Hypothalamus (tissue), 51 donors: ENCODE measurements at places on chromosomes 11 and 22.

DNA sequence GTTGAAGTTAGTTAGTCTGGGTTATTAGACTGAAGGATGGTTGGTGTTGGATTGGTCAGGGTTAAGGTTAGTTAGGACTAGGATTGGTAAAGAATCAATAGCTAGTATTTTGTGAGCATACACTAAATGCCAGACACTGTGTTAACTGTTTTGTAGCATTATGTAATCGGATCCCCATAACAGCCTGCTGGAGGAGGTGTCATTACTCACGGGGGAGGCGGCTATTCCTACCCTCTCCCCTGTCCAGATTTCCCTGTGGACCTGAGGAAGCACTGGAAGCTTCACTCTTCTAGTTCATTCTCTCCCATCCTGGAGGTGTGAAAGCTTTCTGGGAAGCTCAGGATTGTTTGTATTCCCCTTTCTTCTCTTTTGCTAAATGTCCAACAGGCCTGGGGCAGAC lies 40.5 kb upstream of the KCNJ11 start:
- DNase-seq, result no peak

DNA sequence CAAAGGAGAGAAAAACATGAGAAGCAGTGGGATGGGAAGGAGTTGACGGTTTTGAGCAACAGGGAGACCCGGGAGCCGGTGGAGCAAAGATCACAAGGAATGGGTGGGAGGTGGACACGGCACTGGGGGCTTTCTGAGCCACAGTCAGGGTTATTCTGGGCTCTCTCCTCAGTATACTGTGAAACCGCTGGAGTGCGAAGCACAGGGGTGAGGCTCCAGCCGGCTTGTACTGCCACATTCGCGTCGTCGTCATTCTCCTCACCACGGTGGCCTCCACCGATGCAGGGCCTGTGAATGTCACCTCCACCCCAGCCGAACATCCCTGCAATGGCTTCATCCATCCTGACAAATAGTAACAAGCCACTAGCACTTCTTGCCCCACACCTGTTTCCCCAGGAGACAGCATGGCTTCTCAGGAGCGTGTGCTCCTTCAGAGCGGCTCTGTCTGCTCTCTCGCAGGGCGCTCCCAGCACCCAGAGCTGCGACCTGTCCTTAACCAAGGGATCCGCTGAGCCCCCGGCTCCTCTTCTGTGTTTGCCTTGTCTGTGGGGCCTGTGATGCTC lies 1165.3 kb downstream of the TBC1D22A start:
- no peak for DNase-seq

- no peak for DNase-seq
These were observed 2.1 kb upstream of the LHFPL7 start for GRCh38 chr22:24948356-24949202.

GRCh38 chr11:96328395-96329010 lies 14.5 kb downstream of the MAML2 start:
- no peak for DNase-seq

DNA sequence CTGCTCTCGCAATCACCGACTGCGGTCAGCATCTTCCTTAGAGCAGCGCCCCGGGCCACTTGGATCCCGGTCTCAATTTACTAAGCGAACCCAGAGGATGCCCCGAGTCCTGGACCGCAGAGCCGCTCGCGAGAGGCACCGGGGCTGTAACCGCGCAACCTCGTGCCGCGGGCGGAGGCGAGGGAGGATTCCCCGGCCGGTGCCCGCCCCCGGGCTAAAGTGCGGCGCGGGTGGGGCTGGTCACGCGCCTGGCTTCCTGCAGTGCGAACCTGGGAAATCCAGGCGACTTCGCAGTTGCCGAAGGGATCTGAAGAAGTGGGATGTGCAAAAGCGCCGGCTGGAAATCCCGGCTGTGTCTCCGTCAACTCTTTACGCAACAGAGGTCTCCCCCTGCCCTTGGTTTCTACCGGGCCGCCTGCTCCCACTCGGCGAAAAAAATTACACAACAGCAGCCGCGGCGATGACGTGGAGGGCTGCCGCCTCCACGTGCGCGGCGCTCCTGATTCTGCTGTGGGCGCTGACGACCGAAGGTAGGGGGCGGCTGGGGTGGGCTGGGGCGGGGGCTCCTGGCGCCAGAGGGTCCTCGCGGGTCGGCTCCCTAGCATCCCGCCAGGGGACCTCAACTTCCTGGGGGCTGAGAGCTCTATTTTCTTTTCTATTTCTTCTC lies at the start of gene NCR3LG1:
NCR3LG1 (plus strand) TSS at position 291 of the 667 bp plus-strand sequence; CDS start at position 461, 170 bp downstream.
- peak; percentile 51 for DNase-seq

- DNase-seq, result no peak
These were observed 50.6 kb upstream of the APOA1 start for GRCh38 chr11:116888024-116888423.

DNA sequence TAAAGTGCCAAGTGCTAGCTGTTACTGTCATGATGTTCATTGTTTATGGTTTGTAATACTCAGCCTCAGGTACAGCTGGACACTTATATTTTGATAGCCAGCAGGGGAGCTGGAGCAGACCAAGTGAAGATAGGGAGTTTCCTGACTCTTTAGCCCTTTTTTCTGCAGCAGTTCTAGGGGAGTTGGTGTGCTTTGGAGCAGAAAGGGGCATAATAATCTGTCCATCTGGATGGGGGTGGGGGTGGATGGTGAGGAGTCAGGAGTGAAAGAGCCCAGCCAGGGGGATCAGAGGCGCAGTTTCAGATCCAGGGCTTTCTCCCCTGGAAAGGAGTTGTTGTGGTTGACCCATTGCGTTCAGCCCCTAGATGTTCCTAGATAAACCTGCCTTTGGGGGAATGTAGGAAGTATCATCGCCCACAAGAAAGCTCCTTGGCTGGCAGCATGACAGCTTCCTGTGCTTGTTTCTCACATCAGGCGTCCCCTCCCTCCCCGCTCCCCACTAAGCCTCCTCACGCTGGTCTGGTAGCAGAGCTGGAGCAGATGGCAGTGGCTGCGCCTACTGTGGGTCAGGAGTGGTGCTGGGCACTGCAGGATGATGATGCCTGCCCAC lies 41.9 kb downstream of the MED15 start:
- no peak for DNase-seq

GRCh38 chr22:25413620-25414019 lies 150.9 kb upstream of the GRK3 start:
- no peak for DNase-seq

DNA sequence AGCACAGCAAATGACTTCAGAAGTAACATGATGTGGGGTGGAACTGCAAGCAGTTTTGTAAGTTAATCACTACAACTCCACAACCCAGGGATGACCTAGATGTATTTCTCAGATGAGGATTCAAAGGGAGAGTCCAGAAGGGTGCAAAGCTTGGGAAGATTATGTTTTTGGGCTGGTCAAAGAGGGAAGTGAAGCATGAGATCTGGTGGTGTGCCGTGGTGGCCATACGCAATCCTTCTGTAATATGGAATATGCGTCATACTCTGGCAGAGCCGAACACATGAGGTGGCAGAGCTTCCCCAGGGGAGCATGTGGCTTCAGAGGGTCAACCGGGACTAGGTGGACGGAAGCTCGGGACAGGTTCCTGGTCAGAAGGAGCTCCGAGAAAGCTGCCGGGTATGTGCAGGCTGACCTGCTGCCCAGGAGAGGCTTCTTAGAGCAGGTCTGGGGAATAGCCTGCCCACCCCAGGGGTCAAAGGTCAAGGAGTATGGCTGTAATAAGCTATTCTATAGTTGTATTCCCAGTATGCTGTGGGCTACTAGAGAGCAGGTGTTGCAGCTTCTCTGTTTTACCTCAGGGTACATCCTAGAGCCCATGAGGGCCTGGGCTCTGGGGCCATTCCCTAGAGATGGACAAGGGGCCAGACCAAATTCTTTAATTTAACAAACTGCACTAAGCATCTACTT lies 70.1 kb upstream of the PHOX2A start:
- DNase-seq, result no peak

GRCh38 chr11:46382646-46383403 lies 1.4 kb downstream of the MDK start:
- DNase-seq, result no peak

- DNase-seq, result no peak
These were observed 474.3 kb downstream of the METTL15 start for GRCh38 chr11:28582506-28582905.

DNA sequence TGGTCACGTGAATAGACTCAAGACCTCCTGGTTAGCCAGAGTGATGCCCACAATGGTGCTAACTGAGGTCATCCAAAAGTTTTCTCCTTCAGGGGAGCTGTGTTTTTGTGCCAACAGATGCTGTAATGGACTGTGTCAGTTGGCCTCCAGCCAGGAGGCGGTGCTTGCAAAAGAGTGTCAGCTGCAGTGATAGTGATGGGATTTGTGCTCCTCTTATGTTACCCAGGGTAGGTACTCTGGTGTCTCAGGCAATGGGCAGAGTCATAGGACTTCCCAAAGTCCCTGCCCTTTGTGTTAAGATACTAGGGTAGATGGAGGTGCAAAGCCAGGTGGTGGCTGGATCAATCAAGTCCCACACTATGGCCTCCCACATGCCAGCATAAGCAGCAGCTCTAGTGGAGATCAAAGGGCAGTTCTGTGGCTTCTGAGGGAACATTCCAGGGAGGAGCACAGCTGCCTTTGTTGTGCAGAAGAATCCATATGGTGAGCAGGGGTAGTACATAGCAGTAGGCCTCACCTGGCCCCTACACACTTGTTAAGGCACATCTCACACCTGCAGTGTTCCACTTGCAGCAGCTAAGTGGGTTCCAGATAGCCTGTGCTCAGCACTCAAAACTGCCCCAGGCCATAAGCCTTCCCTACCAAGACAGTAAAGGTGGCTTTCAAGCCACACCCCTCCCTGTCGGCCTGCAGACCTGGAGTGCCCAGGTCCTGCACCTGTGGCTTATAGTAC lies 9.4 kb upstream of the FANCF start:
- no peak for DNase-seq
